NAMALWA (cell line): ENCODE measurements at places on chromosomes 1 and 21.

DNA sequence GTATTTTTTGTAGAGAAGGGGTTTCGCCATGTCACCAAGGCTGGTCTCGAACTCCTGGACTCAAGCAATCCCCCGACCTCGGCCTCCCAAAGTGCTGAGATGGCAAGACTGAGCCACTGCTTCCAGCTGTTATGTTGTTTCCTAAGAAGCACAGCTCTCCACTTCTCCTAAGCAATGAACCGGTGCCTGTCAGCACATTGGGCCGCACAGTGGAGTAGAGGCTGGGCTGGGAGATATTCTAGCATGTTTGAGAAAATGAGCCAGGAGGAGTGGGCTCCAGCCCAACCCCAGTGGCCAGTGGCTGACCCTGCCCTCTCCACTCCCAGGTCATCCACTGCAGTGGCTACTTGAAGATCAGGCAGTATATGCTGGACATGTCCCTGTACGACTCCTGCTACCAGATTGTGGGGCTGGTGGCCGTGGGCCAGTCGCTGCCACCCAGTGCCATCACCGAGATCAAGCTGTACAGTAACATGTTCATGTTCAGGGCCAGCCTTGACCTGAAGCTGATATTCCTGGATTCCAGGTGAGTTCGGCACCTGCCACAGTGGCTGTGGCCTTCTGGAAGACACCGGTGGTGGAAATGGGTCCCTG, 27.0 kb downstream of the SIM2 start:
- no peak for DNase-seq

DNA sequence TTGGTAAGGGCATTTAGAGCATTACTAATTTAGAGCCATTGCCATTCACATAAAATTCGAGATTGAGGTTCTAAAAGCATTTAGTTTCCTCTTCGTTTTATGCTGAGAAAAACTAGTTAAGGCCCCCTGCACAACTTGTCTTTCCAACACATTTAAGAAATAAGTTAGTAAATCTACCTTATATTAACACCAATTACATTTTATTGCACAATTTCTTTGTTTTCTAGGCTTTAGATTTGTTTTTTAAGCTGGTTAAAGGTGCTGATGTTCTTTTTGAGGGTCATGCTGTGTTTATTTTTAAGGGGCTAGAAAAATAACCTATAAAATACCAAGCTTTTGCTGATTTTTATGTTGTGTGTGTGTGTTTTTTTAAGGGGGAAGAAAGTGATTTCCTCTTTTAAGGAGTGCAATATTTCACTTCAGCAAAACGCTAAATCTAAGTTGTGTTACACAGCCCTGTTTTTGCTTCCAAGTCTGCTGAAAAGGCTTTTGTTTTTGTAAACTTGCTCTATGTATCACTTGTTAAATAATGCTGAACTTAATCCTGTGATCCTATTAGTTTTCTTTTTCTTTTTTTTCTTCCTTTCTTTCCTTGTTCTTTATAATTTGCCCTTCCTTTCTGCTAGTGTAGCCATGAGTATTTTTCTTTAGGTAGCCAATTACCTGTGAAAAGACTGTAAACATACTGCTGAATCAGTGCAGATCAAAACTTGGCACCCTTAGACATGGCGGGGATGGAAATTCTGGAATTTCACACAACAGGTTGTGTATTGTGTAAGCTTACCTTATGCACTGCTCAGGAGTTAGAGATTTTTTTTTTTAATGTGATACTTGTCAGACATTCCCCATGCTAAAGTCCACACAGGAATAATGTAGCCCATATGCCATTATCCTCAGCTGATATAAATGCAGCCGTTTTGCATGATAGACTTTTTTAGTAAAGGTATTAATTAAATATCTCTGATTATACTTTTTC, 1.5 kb downstream of the CEPT1 start:
- peak; percentile 21 for DNase-seq

DNA sequence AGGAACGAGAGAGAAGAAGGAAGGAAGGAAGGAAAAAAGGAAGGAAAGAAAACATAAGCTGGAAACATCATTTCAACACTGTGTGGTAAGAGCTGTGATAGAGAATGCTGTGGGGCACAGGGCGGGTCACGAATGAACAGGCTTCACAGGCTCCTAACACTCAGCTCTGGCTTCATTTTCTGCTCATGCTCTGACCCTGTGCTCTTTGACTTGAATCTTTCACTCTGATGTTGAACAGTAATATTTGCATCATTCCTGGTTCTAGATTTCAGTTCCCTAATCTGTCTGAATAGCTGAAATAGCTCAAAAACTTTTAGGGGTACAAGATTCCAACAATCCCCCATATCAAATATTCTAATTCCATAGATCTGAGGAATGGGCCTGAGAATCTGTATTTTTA, 207.3 kb downstream of the LHX8 start:
- no peak for DNase-seq

DNA sequence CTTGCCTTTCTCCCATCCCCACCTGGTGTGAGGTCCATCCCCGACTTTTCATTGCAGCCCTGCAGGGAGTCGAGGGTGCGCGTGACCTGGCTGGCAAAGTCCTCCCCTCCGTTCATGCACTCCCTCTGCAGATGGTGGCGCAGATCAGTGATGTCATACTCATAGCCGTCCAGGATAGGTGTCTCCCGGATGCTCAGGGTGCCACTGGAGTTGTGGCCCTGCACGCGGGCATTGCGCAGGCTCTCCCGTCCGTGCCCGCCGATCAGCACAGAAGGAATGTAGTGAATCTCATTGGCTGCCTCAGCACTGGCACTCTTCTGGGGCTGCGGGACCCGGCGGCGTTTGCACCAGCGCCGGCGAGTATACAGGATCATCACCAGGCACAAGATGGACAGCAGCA, 132.1 kb downstream of the ASTN1 start:
- DNase-seq: no peak

DNA sequence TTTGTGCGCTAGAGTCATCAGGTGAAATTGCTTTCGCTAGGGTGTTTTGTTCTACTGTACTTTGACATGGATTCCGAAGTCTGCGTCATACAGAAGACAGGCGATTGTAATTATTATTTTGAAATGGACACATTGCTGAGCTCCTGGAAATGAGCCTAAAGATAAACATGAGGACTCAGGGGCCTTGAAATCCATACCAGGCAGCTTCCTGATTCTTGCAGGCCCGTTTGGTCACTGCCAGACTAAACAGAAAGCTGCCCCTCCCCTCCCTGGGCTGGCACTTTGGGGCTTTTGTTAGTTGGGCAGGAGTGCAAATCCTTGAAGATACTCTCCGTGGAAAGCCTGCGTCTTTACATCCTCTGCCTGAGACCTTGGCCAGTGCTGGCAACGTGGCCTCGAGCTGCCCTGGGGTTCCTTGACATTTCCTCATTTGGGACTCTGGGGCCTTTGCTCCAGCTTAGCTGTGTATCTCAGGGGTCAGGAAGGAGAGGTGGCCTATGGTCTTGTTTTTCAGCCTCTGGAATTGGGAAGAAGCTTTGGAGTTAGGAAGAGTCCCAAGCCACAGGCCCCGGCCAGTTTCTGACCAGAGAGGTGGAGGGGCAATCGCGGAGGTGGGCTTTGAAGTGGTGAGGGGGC, 26.9 kb upstream of the KCNE2 start:
- no peak for DNase-seq

GRCh38 chr1:66395202-66396061, 138.5 kb upstream of the SGIP1 start:
- DNase-seq: no peak

GRCh38 chr1:239288820-239289554, 97.4 kb upstream of the CHRM3 start:
- DNase-seq: no peak

DNA sequence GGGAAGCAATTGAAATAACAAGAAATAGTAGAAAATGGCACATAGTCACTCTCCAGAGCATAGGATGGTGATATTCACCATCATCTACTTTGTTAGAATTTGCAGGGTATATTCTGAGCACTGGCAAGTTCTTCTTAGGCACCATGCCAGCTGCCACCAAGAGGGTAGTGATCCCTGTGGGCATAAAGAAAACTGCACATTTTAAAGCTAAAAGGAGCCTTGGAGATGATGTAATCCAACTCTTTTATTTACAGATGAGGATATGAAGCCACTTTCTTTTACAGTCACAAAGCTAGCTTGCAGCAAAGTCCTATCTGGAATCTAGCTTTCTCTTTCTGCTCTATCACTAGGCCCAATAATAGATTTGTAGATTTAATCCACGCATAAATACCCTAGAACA, 69.0 kb downstream of the PTGER3 start:
- no peak for DNase-seq

DNA sequence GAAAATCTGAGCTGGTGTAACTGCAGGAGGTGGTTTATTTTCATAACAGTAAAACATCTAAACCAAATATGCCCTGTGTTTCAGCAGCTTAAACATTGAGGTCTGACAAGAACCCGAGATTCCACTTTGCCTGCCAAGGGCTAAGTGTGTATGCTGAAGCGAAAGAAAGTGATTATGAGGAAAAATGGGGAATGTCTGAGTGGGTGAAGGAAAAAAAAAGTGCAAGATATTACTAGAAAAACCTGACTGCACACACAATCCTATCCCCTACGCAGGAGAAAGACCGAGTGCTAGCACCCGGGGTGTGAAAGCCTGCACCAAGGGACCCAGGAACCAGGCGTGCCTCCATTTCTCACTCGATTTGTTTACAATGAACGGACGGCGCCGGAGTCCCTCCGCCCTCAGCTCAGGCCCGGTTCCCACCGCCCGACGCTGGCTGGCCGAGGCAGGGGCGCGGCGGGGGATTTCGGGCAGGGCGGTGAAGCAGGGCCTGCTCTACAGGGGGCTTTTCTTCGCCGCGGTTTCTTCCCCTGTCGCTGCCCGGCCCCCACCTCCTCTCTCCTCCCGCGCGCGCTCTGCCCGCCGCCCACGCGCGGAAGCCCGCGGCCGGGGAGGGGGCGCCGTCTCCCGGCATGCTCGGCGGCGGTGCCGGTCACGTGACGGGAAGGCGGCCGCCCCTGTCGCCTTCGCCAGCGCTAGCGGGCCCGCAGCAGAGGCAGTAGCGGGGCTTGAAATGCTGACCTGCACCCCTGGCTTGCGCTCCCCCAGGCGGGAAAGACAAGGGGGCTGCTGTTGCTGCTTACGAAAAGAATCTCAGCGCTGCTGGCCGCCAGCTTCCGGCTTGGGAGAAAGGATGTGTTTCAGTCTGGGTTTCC, 35.9 kb downstream of the ITPKB start:
- DNase-seq: peak; percentile 73

DNA sequence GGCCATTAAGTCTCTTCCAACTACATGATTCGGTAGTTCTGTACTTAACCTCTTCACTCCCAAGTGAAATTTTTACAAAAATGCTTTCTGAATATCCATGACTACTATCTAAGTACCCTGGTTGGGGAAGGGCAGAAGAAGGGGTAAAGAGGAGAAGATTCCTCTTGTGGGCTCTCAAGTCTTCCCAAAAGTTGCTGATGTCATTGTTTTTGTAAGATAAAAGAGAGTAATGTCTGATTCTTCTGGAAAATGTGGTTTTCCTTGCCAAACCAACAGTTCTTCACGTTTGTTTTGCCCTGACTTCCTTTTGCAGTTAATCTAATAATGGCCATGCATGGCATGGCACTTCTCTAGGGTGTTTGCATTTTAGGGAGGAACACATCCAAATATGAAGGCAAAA, 34.7 kb upstream of the AK4 start:
- no peak for DNase-seq

DNA sequence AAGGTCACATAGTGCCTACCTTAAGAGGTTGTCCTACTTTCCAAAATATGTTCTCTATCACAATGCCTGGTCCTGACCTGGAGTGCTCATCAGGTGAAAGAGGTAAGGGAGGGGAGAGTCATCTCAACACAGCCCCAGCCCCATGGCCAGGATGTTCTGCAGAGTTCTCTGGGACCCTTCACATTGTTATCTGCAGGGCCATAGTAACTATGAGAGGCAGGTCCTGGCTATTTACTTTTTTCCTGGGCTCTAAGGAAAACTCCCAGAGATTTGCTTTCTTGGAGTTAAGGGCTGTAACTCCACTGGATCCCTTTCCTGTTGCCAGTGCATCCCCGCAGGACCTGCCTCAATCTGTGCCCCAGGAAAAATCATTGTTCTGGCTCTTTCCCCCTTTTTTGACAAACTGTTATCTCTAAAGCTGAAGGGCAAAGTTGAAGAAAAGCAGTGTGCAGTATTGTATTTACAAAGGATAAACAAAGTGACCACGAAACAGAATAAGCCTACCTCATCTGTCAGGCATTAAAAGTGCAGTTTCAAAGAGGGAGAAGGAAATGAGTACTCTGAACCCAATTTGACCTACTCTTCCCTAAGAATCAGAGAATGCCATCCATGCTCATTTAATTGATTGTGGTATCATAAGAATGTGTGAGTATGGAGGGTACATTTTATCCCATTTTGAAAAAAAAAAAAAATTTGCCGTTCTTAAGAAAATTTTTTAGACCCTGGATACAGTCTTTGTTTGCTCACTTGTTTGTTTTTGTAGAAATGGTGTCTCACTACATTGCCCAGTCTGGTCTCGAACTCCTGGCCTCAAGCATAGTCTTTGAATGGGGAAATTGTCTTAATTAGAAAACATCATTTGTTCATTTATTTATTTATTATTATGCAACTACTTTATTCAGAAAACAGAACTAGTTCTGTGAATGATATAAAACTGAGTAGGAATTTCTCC, 149.6 kb downstream of the RHOU start:
- no peak for DNase-seq

- no peak for DNase-seq
Measured at GRCh38 chr1:217138173-217138765, 415.0 kb upstream of the ESRRG start.

DNA sequence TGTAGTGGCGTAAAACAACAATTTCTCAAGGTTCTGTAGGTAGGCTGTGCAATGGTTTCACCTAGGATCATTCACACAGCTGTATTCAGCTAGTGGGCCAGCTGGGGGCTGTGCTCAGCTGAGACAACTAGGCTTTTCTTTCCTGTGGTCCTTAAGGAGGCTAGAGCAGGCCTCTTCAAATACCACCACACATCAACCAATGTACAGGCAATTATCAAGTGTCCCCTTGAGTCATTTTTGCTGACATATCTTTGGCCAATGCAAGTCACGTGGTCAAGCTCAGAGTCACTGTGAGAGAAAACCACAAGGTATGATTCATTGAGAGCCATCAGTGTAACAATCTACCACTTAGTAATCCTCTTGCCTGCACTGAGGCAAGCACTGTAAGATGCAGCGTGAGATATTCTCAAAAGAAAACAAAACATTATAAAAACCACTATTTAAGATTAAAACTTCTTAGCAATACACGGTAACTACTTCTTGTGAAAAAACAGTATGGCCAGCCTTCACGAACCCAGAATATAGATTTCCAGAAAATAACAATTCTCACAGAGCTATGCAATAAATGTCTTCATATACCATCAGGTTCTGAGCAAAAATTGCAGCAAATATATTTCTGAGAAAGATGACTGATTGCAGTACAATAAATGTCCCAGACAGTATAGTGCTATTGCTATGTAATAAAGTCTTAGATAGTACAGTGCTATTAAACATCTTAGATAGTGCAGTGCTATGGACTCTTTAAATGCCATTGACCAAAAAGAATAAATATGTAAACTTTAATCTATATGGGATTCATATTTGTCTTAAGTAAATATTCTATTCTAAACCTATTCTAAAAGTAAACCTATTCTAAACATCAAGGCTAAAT, 55.3 kb downstream of the NME7 start:
- peak; percentile 22 for DNase-seq

- no peak for DNase-seq
Measured at GRCh38 chr1:109898842-109899241, 11.8 kb upstream of the CSF1 start.

- no peak for DNase-seq
Measured at GRCh38 chr1:167634435-167634834, 4.4 kb downstream of the RCSD1 start.
